ENCODE measurements at places on chromosomes 3 and 15.

GRCh38 chr15:63933522-63933921 lies 99.8 kb upstream of the HERC1 start:
- no peak for DNase-seq

- DNase-seq: no peak
These were observed 901 bp upstream of the MANF start for GRCh38 chr3:51384055-51384725.

DNA sequence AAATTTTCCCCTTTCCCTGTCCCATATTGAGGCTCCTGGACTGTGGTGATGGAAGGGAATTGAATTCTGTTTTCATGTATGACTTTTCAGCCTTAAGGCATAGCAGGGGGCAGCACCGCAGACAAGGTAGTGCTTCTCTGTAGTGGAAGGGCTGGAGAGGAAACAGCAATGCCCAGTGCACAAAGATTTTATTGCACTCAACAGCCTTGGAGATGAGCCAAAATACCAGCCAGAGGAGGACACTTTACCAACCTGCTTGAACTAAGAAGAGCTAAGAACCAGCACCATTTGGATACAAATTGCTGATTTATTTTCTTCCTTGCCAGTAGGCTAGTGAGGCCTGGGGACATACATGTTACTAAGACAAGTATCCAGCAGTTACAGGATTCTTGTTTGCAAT lies 98.7 kb downstream of the KCNMB2 start:
- DNase-seq: no peak

DNA sequence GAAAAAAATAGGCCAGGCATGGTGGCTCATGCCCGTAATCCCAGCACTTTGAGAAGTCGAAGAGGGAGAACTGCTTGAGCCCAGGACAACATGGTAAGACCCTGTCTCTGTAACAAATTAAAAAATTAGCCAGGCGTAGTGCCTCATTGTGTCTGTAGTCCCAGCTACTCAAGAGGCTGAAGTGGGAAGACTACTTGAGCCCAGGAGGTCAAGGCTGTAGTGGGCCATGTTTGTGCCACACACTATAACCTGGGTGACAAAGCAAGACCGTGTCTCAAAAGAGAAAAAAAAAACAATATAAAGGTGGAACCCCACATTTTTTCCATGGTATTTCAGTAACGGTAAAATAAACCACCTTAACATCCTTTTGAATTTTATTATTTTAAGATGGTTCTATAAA lies 69.9 kb downstream of the DENND4A start:
- no peak for DNase-seq

DNA sequence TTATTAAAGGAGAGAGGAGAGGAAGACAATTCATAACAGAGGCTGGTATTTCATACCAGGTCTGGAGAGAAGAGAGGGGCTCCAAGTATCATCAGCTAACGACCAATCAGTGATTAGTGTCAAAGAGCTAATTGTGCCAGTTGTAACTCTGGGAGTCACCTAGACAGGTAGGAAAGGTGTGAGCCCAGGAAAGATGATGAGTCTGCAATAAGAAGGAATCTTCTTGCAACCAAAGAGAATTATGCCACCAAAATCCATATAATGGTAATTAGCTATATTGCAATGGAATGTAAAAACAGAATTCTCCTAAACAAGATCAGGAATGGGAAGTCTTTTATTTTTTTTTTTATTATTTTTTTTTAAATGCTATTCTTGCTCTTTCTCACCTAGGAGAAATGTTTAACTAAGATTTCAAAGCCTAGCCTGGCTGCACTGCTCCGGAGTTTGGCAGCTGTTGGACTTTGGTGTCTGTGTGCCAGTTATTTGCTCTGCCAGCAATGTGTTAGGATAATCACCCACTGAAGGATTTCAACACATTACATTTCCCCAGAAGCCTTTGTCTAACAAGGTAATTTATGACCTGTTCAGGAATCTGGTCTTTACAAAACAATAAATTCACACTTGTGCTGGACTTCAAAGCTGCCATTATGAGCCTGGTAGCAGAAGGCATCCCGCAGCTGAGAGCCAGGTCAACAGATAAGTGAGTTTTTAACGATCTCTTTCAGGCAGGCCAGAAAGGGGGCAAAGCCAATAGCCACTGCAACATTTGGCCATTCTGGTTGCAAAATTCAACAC lies 89.4 kb downstream of the FOXB1 start:
- no peak for DNase-seq

DNA sequence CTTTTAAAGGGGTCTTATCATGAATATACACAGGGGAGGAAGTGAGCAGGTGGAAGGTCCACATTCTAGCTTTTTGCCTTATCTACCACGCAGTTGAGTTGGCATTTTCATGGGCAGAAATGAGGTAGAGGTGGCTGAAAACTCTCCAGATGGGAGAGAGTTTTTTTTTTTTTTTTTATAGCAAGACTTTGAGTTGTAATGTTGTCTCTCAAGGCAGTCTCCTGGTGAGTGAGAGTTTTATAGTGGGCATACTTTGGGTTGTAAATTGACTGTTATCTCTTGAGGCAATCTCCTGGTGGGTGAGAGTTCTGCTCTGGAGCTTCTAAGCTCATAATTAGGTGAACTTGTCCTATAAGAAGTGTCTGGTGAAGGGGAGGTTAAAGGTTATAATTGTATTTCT lies 191.7 kb upstream of the NAALADL2 start:
- no peak for DNase-seq

DNA sequence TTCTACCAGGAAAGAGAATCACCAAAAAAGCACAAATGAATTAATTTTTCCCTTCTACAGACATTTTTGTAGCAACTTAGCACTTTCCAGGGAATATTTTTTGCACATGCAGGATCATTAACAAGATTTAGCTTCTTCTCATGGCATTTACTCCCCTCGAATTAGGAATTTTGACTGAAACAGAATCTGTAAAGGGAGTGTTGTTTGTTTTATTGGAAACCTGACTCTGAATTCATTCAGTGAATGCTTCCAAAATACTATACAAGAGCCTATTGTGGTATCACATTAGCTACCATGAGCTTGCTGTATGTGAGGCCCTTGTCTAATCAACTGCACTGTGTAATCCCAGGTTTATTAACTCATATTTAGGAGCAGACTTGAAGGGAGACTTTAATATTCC lies 130.4 kb upstream of the ATP10A start:
- no peak for DNase-seq

DNA sequence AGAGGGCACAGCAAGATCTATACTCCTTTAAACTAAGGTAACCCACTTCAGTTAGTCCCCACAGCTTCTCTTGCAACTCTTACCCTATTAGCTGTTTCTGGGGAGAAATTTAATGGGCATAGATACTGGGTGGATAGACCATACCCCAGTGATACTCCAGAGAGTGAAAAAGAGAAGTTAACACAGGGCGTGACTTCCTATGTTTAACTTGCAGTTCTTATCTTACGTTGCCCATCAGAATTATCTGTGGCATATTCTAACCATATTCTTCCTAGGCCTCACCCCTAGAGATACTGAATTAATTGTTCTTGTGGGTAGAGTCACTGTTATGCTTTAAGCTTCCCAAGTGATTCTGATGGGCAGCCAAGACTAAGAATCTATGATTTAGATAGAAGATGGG lies 485.4 kb upstream of the TPRG1 start:
- no peak for DNase-seq

- no peak for DNase-seq
These were observed 14.3 kb downstream of the DYNC1LI1 start for GRCh38 chr3:32556332-32556731.

DNA sequence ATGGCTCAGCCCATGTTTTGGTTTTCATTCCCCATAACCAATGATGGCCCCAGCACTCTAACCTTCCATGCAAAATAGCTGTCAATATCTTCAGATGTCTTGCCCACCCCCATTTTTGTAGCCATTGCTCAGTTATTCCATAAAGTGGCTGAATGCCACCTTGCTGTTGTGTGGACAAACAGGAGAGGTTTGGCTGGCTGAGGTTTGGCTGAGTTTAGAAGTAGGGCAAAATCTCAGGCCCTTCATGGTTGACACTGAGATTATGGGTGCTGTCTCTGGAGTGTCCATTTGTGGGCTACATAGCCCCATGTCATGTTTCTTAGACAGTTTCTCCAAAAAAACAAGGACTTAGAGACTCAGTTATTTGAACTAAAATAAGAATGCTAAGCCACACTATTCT lies 96.9 kb downstream of the TCF12 start:
- no peak for DNase-seq

GRCh38 chr15:81937189-81937588 lies 108.6 kb downstream of the MEX3B start:
- no peak for DNase-seq

DNA sequence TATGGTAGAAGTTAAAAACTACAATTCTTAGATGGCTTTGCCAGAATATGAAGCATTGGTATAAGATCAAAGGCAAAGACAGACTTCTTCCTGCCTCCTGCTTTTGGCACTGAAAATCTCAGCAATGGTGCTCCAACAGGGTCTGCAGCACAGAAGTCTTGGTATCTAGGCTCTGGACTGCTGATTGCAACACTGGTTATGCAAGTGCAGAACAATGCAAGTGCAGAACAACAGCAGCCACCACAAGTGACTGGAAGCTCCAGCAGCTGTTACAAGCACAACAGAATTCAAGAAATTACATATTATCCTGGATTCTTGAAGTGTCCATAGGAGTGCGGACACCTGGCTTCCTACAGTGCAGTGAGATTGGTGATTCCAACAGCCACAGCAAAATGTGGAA lies 33.7 kb downstream of the ZBTB20 start:
- no peak for DNase-seq

- DNase-seq: no peak
These were observed 81.3 kb downstream of the ADCY5 start for GRCh38 chr3:123367467-123368154.

DNA sequence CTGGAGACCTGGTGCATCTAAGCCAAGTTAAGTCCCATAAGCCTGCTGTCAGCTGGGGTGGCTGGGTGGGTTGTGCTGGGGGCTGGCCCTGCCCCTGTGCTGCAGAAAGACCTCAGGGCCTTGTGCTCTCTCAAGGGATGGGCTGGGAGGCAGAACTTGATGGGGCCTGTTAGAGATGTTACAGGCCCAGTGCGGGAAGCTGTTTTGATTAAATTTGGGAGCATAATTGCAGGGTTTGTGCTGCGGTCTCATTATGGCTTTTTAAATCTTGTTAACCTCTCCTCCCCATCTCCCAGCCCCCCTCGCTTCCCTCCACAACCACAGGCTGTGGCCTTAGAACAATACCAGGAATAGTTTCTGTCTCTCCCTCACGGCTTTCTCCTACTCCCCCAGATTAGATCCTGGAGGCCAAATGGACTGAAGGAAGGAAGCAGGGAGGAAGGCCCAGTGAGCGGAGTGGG lies 87.6 kb upstream of the TLE3 start:
- no peak for DNase-seq

- no peak for DNase-seq
These were observed 889.7 kb downstream of the IGSF11 start for GRCh38 chr3:118144919-118145318.

DNA sequence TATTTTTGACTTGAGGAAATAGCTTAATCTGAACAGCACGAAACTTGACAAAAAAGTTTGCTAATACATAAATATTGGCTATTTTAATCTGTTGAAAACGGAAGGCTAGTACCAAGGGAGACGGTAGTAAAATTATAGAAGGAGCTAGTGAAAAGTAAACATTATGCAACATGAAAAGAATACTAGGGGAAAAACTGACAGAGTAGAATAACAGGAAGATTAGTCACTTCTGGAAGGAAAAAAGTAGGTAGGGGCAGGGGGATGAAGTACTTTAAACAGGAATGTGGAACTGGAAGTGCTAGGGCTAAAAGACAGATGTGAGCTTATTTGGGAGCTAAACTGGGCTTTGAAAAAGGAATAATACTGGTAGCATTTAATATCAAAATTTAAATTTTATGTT lies 60.1 kb downstream of the MBNL1 start:
- DNase-seq: no peak

DNA sequence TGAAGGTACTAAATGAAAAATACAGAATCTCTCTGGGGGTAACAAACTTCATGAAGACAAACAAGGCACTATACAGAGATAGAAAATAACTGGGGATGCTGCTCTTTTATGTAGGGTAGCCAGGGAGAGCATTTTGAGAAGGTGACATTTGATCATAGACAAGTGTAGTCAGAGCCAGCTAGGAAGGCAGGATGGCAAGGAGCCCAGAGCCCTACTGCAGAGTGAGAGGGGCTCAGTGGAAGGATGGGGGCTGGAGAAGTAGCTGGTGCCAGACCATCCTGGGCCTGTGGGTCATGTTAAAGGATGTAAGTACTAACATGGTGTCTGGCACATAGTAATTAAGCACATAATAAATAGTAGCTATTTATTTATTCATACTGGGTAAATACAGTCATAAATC lies 133.6 kb downstream of the MEIS2 start:
- no peak for DNase-seq

DNA sequence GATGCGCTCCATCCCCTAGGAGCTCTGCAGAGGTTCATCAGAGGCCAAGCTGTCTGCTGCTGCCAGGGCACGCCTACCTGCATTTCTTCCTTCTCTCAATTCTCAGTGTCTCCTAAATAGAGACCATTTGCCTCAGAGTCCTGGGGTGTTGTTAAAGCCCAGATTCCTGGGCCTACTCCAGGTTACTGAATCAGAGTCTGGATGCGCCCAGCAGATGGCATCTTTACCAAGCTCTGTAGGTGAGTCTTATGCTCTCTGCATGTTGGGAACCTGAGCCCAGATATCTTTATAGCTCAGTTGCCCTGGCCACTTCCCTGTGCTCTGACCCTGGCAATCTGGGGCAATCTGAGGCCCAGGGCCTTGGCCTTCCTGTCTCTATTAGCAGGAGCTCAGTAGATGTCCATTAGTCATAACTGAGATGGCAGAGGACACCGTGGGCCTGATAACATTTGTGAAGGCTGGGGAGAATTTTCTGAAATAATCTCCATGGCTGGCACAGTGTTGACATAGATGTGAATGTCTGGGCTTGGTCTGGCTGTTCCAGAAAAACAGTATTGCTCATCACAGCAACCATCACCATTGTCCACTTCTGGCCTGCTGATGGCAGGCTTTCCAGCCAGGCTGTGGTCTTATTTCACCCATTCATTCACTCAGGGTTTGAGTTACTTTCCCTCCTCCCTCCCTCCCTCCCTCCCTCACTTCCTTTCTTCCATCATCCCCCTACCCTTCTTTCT lies 13.3 kb upstream of the RBP1 start:
- DNase-seq: no peak

- DNase-seq: no peak
These were observed 33.5 kb downstream of the ESYT3 start for GRCh38 chr3:138467931-138468330.

- DNase-seq: no peak
These were observed 817.5 kb upstream of the ALCAM start for GRCh38 chr3:104549099-104549714.
